ENCODE measurements at places on chromosomes 2 and 18.

DNA sequence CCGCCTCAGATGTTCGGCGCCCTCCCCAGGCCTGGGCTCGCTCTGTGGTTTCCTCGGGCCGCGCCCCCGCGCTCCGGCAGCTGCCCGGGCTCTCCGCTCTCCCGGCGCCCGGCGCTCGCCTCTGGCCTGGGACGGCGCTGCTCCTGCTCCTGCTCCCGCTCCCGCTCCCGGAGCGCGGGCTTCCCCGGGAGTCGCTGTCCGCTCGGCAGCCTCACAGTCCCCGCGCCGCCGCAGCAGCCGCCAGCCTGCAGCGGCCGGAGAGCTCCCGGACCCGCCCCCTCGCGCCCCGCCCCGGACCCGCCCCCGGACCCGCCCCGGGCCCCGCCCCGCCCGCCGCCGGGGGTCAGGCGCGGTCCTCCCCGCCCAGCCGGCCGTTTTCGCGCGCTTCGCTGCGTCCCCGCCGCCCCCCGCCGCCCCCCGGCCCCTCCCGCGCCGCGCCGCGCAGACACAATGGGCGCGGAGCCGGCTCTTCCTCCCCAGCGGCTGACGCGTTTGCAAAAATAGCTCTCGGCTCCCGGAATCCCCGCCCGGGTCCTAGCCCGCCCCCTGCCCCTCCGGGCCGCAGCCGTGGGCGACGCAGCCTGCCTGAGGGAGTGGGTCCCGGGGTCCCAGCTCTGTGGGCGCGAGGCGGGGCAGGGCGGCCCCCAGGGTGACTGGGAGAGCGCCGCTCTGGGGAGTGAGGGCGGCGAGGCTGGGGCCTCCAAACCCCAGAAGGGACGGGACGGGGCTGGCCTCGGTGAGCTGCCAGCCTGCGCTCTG lies at the start of gene ARL4C:
Gene ARL4C, minus strand, starts transcription at position 247 of the 759 bp plus-strand sequence. CDS start 495 bp downstream, outside the sequence.
- DNase-seq, result peak; percentile 29

GRCh38 chr2:85246348-85246747 lies 81.4 kb downstream of the TGOLN2 start:
- no peak for DNase-seq

DNA sequence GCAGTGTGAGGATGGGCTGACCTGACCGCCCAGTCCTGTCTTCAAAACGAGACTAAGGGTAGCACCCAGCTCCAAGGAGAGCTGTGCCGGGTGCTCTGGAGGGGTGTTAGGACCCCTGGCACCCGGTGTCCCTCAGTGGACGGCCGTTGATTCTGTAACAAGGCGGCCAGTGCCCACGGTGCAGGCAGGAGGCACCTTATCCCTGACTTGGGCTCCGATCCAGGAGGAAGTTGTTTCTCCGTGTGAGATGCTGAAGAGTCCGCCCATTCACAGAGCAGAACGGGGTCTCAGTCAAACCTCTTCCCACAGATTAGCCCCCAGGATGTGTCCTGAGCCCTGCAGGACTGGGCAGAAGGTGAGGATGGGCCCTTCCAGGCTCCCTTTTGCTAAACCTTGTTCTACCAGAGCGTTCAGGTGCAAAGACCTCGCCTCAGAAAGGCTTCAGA lies 123.0 kb downstream of the NFATC1 start:
- no peak for DNase-seq

DNA sequence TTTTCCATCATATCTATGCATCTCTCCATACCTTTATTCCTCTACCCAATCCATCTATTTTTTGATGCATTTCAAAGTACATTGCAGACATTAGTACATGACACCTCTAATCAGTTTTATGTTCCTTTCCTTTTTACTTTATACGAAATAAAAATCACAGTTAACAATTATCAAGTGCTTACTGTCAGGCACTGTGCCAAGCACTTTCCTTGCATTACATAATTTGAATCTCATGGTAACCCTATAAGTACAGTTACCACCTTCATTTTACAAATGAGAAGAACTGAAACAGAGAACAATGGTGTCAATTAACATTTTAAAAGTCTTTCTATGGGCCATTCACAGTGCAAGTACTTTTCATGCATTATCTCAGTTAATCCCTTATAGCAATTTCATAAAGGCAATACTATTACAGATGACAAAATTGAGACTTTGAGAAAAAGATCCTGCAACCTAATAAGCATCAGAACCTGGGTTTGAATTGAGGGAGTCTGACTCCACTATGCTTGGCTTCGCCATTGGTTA lies 544.4 kb upstream of the TNP1 start:
- DNase-seq, result no peak

GRCh38 chr2:207256476-207257207 lies 90.9 kb upstream of the KLF7 start:
- no peak for DNase-seq

DNA sequence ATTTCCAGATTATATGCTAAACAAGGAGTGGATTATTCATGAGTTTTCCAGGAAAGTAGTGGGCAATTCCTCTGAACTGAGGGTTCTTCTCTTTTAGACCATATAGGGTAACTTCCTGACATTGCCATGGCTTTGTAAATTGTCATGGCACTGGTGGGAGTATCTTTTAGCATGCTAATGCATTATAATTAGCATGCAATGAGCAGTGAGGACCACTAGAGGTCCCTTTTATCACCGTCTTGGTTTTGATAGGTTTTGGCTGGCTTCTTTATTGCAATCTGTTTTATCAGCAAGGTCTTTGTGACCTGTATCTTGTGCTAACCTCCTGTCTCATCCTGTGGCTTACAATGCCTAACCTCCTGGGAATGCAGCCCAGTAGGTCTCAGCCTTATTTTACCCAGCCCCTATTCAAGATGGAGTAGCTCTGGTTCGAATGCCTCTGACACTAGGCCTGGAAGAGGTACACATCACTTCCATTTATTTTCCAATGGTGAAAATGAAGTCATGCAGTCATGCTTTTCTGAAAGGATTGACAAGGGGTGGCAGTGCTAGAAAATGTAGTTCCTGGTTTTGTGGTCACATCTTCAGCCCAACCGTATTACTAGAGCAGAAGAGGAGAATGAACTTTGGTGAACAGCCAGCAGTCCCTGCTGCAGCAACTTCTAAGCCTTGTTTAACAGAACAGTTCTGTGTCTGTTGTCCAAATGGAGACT lies 26.6 kb upstream of the ITGA4 start:
- DNase-seq, result no peak

DNA sequence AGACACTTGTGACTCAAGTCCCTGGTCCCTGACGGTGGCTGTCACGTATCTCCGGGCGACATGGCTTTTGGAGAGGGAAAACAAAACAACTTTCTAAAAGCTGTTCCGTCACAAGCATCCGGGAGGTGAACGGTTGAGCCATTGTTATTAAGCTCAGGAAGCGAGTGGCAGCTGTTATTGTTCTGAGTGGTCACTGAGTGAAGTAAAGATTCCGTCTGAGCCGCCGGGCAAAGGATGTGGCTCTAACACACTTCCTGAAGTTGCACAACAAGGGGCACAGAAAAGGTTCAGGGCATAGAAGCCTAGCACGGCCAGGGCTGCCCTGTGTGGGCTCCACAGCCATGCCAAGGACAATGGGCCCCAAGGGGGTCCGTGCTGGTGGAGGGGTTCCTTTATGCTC lies 24.3 kb downstream of the INPP5D start:
- DNase-seq, result no peak

DNA sequence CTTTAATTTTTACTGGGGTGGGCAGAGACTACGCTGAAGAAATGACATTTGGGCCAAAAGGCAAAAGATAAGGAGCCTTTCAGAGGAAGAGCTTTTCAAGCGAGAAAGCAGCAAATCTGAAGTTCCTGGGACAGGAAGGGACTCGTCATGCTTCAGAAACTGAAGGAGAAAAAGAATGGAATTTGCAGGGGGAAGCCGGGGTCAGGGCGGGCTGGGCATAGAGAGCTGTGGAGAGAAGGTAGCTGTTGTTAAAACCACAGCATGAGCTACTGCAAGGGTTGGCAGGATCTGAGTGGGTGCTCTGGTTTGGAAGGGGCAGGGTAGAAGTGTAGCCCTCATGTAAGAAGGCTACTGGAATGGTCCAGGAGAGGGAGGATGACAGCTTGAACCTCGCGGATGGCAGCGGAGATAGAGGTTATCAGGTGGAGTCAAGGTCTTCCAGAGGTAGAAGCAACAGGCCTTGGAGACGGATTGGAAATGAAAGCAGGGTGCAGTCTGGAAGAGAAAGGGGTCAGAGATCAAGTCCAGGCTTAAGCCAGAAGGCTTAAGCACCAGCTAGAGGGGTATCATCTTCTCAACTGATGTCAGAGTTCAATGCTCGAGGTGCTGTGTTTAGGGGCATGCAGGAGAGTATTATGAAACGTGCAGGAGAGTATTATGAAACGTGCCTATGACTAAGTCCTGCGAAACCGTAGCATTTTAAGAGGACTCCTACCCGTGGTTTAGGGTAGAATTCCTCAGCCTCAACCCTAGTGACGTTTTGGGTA lies 18.9 kb downstream of the ATP8B1 start:
- no peak for DNase-seq

GRCh38 chr2:47437287-47437686 lies 34.3 kb downstream of the MSH2 start:
- DNase-seq, result no peak

DNA sequence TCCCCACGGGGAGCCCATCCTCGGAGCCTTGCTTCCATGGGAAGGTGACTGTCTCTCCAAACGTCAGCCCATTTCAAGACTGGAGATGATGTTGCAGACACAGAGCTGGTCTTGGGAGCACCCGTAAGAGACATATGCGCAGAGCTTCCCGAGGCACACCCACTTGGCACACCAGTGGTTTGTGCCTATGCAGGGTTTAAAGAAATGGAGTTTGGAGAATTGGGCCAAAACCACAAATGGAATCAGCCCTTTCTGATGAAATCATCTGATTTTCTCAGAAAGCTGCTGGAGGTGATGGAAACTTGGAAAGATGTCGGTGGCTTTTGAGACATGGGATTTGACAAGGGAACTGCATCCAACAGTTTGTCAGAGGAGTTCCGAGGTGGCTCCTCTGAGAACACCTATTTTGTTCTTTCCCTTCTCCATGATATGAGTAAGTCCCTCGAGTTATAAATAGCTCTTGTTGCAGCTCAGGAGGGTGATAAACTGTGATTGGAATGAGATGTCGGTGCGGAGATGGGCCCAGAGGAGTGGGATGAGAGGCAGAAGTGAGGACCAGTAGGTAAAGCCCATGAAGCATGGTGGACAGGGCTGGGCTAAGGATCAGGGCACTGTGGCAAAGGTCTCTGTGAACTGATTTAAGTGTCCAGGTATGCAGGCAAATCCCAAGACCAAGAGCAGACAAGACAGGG lies 225.7 kb downstream of the ACKR3 start:
- DNase-seq, result no peak

- DNase-seq, result no peak
These were observed 74.2 kb downstream of the CD8B2 start for GRCh38 chr2:106561356-106561755.

DNA sequence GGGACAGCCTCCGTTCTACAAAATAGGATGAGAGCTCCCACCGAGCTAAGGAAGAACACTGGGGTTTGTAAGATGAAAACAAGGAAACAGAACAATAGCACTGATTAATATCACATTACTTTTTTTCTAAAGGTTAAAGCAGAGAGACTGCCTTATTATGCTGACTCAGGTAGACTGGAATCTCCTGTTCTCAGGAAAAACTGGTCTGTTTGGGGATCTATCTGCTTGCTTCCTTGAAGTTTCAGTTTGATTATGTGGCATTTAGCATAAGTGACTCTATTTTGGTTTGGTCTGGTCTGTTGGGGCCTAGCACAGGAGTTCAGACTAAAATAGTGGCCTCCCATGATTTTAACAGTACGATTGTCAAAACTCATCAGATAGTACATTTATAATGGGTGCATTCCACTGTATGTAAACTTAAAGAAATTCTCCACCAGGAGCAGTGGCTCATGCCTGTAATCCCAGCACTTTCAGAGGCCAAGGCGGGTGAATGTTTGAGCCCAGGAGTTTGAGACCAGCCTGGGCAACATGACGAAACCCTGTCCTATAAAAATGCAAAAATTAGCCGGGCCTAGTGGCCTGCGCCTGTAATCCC lies 64.1 kb upstream of the NDUFV2 start:
- no peak for DNase-seq

- no peak for DNase-seq
These were observed 261.9 kb upstream of the SIX3 start for GRCh38 chr2:44679584-44679983.

GRCh38 chr2:18885457-18885856 lies 296.1 kb upstream of the NT5C1B start:
- no peak for DNase-seq

- DNase-seq, result no peak
These were observed 57.9 kb downstream of the AGFG1 start for GRCh38 chr2:227529871-227530270.

- DNase-seq, result no peak
These were observed 112.8 kb upstream of the MAP4K3 start for GRCh38 chr2:39549718-39550464.

GRCh38 chr2:214077727-214078126 lies 333.1 kb upstream of the VWC2L start:
- DNase-seq, result no peak

GRCh38 chr18:79608999-79609461 lies 70.6 kb upstream of the CTDP1 start:
- DNase-seq, result no peak

- no peak for DNase-seq
These were observed 72.4 kb downstream of the ZAP70 start for GRCh38 chr2:97785818-97786217.

DNA sequence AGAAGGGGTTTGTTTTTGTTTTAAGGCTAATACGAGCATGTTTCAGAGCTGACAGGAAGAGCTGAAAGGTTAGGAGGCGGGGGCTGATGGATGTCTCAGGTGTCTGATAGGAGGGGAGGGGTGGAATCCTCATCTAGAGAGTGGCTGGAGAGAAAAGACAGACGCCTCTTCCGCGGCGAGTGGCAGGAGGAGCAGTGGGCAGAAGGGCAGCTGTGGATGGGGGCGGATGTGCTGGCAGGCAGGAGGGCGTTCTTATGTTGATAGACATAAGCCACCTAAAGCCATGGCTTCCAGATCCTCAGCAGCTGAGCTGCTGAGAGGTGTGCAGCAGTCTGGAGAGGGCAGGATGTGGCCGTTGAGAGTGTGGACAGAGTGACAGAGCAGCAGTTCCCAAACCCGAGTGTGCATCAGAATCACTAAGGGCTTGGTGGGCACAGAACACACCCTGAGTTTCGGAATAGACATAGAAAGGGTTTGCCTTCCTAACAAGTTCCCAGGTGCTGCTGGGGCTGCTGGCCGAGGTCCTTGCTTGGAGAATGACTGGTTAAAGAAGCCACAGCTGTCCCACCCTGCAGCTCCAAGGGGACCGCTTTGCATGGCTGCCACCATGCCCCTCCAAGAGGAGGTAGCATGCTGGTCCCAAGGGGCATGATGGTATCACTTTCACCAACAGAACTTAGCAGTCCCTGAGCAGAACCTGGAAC lies 3.0 kb upstream of the ITM2C start:
- no peak for DNase-seq

GRCh38 chr2:236047886-236048540 lies 120.2 kb downstream of the GBX2 start:
- no peak for DNase-seq

GRCh38 chr2:220263300-220263699 lies 635.9 kb downstream of the SLC4A3 start:
- DNase-seq, result no peak

DNA sequence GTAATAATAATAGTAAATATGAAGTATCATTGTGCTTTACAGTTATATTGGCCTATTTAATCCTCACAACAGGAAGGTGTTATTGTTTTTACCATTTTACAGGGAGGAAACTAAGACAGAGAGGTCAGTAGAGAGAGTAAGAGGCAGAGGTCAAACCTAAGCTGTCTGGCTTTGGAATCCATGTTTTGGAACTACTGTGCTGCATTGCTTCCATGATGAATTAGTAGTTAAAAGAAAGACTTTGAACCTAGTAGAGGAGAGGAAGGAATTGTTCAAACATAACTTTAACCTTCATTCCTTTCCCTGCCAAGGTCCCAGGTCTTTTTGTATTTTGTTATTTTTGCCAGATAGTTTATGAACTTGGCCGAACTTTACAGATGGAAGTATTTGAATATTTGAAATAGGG lies 80.9 kb downstream of the PHLPP1 start:
- no peak for DNase-seq
